ENCODE measurements at places on chromosomes 3 and 15.

DNA sequence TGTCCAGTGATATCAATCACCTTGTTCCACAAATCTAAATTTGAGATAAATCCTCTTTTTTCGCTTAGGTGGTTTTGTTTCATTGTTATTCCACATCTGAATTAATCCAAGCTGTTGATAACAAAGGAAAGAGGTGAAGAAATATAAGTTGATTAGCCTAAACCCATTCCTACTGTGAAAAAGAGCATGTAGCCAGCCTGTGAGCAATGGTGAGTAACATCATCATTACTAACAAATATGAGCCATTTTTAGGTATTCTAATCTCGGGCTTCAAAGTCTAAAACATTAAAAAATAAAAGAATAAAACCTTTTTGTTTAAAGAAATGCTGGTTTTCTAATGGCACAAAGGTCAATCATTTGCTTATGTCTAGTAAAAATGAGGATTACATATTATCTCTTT, 52.1 kb upstream of the P3H2 start:
- DNase-seq: no peak

- no peak for DNase-seq
Measured at GRCh38 chr3:96756516-96756915, 57.9 kb upstream of the EPHA6 start.

DNA sequence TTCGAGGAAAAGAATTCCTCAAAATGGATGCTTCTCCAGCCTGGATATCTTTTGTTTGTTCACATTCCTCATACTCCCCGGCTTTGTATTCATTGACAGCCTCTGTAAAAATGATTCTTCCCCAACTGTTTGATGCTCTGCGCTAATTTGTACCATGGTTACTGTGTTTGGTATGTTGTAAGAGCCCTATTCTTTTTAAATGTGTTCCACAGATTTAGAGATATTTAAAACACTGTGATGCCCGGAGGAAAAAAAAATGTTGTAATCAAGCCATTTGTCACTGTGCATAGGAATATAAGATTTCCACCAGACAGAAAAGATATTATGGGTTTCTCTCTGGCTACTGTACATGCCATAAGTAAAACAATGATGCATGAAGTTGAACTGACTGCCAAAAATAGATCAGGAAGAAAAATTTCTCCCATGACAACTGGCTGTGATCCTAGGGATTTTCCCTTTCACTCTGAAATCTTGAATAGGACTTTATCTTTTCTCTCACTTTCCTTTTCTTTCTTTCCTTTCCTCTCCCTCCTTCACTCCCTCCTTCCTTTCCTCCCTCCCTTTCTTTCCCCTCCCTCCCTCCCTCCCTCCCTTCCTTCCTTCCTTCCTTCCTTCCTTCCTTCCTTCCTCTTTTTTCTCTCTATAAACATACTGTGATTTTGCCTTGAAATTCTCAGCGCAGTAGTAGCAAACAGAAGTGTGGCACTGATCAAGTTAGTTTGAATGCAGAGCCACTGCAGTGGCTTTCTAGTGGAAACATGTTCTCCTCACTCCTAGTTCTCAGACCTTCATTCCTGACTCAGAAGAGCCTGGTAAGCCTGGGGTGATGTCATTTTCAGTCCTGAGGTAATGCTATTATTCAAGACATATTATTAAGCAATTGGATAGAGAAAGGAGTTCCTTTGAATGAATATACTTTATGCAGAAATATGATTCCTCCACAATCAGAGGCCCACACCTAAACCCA, 254.9 kb upstream of the TBL1XR1 start:
- no peak for DNase-seq

- DNase-seq: no peak
Measured at GRCh38 chr15:96771035-96771434, 440.5 kb downstream of the NR2F2 start.

DNA sequence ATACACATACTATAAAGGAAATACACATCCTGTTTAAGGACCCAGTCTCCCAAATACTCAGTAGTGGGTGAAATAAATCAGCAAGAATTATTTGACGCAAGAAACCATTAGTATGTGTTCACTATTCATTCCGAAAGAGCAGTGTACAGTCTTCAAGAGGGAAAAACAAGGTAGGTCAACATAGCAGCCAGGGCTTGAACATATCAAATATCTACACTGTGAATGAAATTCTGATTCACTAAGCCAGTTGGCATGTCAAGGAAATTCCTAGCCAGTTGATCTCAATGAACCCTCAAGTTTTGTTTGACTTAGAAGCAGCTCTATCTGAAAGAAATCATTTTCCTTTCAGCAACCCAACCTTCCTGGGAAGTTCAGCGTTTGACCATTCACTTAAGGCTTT, 99.0 kb downstream of the CNTN3 start:
- no peak for DNase-seq

DNA sequence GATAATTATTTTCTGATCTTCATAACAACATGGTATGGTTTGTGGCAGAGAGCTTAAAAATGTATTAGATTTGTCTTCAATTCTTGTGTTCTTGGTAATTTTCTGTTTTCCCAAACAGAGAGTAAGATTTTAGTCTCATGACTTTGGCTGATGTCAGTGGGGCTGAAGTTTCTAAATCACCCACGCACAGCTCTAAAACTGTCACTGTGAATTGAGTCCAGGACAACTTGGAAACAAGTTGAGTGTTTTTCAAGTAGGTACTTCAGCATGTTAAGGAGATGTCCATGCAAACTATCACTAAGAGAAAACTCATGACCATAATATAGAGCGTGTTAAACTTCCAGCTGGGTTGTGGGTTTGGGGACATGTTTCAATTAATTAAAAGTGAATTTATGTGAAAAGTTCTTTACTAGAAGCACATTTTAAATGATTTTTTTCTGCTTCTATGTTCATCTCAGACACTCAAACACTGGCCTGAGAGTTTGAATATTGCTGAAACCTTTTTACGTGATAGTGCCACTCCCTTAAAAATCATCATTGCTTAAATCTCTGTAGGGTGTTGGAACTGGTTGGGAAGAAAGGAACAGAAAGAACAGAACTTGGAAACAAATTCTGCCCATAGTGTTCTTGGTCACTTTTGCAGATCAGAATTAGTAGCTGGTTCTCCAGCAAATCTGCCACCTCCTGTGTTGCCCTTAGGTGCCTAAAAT, 89.8 kb downstream of the KLHL25 start:
- DNase-seq: no peak

Data from T-helper 2 cell treated with Interferon-gamma antibody and Interleukin-4, amounts not matched to agents 5 μg/mL and 100 μg/mL, for 36 hours (primary cell).